Hepatic stellate cell (primary cell): ENCODE measurements at places on chromosomes 16 and 17.

DNA sequence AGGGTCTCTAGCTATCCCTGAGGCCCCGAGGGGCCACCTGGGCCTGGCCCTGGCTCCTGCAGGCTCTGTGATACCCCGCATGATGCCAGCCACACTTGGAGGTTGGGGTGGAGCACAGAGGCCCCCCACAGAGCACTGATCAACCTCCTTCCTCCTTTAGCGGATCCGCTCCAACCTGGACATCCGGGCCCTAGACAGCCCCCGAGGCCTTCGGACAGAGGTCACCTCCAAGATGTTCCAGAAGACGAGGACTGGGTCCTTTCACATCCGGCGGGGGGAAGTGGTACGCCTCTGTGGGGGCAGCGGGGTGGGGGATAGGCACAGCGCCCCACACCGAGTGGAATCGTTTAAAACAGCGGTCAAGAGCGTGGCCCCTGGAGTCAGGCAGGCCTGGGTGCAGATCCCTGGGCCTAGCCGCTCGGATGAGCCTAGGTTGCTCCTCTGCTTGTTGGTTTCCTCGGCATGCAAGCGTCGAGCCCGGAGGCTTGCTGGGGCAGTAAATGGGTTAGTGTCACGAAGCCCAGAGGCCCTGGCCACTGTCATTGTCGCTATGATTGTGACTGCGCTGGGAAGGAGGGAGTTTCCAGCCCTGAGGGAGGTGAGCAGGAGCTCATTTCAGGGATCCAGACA, 9.9 kb downstream of the ITGB4 start:
- DNase-seq: no peak

DNA sequence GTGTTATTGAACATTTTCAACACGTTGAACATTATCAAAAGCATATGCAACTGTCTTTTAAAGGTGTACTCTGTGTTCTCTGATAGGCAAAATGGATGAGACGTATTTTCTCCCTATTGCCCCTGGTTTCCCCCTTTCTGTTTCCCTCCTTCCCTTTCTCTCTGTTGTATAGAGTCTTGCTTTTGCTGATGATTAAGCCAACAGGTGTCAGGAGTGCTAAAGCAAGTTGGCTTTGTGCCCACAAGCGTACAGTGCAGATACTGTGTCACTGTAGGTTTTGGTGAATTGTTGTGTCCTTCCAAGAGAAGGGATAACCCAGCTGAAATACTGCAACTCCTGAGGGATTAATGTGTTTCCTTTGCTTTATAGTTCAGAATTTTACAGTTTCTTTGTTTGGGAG, 74.4 kb downstream of the COX10 start:
- no peak for DNase-seq

DNA sequence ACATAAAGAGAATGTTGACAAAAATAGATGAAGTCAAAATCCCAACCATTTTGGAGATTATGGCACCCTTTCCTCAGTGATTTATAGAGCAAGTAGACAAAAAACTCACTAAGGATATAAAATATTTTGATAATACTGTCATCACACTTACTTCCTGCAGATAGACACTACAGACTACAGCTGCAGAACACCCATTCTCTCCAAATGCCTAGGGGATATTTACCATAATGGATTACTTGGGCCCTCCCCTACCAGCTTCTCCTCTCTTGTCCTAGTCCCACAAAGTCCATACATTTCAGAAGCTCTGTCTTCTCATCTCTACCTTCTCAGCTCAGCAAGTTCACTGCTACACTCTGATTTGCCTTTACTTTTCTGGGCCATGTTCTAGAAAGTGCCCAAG, 37.2 kb upstream of the CCNF start:
- no peak for DNase-seq

DNA sequence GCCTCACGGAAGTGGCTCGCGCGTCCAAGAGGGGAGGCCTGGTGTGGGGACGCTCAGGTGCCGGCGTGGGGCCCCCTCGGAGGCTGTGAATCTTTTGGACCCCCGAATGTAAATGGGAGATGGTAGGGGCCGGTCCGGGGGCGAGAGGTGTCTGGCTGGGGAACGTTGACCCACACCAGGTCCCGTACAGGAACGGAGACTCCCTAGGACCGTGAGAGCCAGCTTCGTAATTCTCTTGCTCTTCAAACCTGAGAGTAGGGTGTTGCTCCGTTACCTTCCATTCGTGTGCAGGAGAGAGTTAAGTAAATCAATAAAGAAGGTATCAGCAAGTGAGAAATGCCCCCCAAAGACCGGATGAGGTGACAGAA, 481 bp downstream of the LYRM1 start:
- DNase-seq: no peak

DNA sequence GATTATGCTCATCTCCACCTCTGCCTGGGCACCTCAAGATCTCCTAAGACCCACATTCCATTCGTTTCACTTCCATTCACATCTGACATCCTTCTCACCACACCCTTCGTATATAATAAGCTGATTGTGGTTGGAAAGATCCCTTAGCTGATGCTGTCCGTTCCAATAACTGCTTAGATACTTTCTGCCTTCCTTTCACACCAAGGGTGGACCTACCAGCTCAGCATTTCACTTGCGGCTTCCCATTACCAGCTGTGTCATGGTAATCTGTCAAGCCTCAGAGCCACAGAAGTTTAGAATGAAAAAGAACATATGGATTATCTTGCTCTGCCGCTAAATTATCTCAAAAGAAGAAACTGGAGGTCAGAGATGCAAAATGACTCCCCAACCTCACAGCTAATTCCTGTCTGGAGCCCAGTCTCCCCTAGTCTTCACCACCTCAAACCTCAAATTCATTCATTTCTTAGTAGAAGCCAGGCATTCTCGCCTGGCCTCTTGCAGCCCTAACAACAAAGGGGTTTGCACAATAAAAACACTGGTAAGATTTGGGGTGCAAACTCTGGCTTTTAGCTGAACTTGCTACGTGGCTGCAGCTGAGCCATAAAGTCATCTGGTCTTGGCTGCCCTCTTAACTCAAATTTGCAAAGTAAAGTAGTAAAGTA, 182.8 kb upstream of the HS3ST3A1 start:
- no peak for DNase-seq
